8988T (cell line): ENCODE measurements at places on chromosomes 12 and 14.

GRCh38 chr12:104496336-104496735 is 39.6 kb downstream of the CHST11 start:
- DNase-seq, result no peak

DNA sequence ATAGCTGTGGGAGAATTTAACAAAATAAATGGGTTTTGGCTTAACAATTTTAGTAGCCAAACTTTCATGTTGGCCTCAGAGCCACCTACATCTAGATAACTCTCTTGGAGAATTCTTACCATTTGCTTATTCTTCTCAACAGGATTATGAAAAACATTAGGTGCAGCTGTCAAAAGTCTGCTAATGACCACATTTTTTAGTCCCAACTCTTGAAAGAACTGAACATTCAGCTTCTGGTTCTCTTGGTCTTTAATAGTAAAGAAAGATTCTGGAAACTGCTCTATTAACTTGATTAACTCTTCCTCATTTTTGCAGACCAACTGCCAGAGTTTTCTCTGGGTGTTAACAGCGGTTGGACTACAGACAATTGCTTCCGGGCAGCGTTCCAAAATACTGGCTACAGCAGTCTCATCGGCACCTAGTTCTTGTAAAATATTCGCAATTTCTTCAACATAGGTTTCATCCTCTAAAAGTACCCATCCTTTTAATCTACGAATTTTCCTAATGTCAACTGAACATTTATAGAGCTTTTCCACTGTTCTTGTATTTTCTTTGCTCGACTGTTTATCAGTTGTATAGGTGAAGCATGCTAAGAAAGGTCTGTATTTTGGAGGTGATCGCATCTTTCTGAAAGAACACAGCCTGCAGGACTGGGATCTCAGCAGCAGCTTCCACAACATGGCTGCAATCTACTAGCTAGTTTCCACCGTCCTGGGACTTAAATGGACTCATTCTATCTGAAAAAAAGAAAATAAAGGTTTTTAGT is 8.7 kb downstream of the MTERF2 start:
- DNase-seq, result no peak

- no peak for DNase-seq
These were observed 85.8 kb upstream of the DYRK2 start for GRCh38 chr12:67562513-67563287.

DNA sequence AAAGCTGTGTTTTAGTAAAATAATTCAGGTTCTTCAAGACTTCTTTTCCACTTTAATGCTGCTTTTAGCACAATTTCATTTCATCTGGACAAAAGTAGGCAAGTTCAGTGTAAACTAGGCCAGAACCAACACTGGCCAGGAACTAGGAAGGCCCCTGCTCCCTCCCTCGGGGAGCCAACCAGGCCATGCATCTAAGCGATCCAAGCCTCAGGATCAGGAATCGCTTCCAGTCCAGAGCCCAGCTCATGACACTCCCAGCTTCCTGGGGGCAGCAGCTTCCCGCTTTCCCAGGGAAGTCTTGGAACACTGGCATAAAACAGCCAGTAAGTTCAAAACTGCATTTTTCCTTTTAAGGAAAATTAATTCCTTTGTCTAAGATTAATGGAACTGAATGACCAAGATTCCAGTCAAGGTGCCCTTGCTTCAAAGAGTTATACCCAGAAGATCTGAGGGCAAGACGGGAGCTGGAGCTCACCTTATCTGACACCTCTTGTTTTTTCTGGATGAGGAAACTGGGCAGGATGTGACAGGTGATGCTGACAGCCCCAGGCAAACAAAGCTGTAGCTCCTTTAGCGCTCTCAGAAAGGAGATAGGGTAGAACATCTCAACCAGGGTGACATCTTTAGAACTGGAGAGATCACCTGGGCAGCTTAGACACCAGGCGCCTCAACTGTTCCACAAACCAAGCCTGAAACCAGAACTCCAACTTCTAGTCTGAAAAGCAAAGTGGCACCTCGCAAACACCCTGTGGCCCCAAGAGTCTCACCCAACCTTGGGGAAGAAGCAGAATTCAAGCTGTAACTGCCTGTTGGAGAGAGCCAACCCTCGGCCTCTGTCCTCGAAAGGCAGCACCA is 61.4 kb upstream of the PNMA1 start:
- DNase-seq, result no peak

- no peak for DNase-seq
These were observed 22.0 kb downstream of the USP15 start for GRCh38 chr12:62282057-62282774.

- no peak for DNase-seq
These were observed 11.2 kb downstream of the KCNH3 start for GRCh38 chr12:49549735-49550692.

DNA sequence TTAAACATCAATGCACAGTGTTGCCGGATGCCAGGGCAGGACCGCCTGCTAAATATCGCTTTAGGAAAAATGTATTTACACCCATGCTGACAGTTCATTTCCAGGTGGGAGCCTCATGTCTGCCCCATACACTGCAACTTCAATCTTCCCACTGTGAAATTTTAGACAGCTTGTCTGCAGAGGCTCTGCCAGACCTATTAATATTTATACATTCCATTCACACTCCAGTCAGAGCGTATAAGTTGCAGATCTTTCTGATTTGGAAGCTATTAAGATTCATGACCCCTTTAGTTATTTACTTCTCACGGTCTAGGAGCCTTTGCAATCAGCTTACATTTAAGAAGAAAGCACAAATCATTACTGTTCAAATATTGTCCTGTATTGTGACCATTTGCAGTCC is 357.4 kb downstream of the ATP23 start:
- no peak for DNase-seq

GRCh38 chr12:116196226-116196625 is 81.3 kb downstream of the MED13L start:
- DNase-seq, result no peak

GRCh38 chr12:1162081-1162760 is 171.2 kb downstream of the ERC1 start:
- no peak for DNase-seq

- DNase-seq, result no peak
These were observed 17.3 kb upstream of the CHGA start for GRCh38 chr14:92905667-92906066.

DNA sequence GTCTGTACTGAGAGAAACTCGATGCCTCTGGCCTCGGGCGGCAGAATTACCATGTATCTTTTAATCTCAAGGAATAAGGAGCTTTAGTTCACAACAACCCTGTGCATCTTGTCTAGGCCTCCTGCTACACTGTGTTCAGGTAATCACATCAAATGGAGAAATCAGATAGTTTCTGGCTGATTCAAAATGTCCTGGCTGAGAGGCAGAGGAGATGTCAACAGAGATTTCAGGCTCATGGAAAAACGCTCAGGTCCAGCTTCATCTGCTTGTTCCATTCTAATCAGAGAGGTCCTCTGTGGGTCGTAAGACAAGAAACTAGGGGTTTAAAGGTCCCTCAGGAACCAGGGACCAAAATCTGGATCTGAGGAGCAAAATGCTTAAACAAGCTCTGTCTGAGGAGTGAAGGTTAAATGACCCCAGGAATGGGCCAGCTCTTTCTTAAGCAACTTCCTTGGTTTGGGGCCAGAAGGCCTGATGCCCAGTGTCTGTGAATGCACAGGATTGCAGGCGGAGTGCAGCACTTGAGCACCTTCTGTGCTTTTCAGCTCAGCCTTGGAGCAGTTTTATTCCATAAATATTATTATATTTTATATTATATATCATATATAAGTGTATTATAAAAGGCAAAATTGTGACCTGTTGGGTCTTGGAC is 170.2 kb upstream of the PRICKLE1 start:
- DNase-seq, result no peak

DNA sequence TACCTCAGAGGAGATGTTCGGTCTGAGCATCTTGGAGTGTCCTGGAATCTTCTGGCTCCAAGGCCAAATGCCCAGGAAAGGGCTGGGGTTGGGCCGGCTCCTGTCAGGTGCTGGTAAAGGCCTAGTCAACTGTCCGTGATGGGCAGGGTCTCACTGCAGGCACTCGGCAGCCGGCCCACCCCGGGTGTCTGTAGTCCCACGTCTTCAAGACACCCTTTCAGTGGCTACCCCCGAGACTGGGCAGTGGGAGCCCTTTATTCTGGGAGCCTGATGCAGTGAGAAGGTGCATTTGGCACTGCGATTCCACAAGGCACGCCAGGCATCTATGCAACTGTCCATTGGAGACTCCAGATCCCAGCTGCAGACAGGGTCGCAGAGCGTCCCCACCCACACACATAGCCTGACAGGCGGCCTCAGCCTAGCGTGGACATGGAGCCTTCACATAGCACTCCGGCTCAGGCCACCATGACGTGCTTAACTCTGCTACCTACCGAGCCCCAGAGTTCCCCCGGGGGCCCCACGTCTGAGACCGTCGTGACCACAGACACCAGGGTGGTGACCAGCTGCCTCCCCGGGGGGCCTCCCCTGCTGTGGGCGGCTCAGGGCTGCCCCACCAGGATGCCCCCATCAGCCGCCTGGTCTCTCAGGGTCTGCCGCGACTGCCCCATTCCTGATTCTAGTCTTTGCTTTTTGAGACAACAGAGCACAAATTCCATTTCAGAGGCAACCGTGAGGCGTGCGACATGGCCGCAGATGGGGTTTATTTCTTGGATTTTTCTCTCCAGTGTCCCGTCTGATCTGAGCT is 331.8 kb upstream of the SFSWAP start:
- no peak for DNase-seq

DNA sequence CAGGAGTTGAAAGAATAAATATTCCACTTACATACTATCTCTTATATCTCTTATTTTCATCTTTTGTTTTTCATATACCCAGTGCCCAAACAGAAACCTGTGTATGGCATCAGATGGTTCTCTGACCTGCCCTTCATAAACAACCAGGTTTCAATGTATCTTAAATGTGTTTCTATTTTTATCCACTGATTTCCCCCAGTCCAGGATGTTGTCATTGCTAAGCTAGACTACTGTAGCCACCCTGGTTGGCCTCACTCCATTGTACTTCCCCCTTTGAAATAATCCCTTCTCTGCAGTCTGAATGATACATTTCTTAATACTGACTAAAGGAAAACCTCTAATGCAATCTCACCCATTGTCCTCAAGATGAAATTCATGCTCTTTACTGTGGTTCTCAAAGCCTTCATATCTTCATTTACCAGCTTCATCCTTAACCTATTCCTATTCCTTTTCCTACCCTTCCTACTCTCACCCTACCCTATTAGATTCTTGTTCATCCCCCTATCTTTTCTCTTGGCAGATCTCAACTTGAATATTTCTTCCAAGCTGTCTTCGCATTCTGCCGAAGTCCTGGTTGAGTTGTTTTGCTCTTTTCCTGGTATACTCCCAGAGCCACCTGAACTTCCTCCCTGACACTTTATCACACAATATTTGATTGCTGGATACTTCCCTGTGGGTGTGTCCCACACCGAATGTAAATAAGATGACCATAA is 312.4 kb downstream of the FOXG1 start:
- no peak for DNase-seq

DNA sequence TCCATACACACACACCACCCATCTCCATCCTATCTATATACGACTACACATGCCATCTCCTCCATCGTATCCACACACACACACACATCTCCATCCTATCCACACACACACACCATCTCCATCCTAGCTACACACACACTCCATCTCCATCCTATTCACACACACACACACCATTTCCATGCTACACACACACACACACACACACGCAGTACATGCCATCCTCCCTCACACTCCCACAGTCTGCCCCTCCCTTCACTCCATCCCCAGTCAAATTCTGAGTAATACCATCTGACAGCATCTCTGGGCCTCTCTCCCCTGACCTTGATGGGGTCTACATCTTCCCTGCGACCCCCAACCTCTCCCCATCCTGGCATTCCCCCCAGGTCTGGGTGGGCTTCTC is 193.8 kb upstream of the LHX5 start:
- DNase-seq, result no peak

DNA sequence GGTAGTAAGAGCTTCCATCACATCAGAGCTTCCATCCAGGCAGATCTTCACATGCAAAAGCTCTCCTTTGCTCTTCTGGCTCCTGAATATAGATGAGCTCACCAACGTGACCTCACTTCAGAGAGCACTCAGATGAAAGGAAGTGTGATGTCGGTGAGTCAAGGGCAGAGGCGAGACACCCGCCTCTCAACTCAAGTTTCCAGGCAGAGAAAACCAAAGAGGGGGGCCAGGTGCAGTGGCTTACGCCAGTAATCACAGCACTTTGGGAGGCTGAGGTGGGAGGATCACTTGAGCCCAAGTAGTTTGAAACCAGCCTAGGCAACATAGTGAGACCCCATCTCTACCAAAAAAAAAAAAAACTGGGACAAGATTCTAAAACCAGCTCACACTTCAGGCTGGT is 126.9 kb downstream of the DUSP6 start:
- no peak for DNase-seq

DNA sequence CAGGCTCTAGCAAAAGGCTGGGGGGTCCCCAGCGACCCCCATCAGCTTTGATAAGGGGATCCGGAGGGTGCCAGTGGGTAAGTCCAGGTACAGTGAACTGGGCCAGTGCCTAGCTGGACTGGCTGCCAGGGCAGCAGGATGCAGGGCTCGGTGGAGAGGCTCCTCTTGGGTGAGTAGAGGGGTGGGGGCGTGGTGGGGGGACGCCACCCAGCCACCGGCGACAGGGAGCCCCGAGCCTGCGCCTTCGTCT is 171 bp downstream of the RAPGEF3 start:
- no peak for DNase-seq

DNA sequence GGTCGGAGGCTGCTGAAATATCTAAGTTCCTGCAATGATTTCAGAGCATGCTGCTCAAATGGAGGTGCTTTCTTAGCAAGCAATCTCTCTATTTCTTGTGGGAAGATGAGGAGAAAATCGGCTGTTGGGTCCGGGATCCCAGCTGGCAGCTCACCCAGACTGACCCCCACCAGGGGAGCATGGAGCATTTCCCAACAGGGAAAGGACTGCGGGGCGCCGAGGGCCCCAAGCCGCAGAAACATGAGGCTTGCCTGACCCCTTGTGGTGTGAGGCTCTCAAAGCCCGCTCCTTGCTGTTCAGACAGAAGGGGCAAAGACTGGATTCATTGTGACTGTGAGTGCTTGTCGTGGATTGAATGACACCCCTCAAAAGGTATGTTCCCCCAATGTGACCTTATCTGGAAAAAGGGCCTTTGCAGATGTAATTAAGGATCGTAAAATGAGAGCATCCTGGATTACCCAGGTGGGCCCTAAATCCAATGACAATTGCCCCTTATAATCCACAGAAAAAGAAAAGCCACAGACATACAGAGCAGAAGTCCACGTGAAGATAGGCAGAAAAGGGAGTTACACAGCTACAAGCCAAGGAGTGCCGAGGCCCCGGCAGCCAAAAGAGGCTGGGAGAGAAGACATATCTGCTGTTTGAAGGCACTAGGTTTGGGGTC is 116.3 kb upstream of the VASH1 start:
- peak; percentile 61 for DNase-seq

- DNase-seq, result peak; percentile 10
These were observed 354.0 kb downstream of the ETNK1 start for GRCh38 chr12:22978962-22979361.
